Ammon's horn (tissue), 1 donor: ENCODE measurements at places on chromosomes 1 and 21.

DNA sequence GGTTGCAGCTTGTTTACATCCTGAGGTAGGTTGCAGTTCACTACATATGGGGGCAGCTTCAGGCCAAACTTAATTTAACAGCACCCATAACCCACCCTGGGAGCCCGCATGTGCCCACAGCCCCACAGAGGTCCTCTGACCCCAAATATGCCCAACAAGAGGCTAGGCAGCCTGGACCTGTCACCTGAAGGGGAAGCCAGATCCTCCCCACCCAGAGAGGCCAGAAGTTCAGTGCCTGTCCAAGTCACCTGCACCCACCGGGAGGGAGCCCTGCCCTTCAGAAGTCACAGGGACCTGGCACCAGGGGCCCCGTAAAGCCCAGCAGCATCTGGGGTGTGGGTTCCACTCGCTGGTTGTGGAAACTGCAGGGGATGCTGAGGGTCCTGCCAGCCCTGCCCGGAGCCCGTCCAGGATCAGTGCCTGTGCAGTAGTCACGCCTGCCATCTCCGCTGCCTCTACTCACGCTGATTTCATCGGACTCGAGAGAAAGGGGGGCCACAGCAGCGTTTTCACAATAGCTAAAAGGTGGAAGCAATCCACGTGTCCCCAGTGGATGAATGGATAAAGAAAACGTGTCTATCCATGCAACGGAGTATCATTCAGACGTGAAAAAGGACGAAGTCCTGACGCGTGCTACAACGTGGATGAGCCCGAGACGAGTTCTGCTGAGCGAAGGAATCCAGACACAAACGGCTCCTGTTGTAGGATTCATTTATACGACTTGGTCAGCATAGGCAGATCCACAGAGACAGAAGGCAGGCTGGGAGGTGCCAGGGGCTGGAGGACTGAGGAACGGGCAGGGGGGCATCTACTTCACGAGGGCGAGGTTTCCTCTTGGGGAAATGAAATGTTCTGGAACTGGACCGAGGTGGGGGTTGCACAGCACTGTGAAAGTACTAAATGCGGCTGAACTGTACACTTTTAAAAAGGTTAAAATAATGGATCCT lies 33.9 kb upstream of the COL6A2 start:
- DNase-seq, result no peak

DNA sequence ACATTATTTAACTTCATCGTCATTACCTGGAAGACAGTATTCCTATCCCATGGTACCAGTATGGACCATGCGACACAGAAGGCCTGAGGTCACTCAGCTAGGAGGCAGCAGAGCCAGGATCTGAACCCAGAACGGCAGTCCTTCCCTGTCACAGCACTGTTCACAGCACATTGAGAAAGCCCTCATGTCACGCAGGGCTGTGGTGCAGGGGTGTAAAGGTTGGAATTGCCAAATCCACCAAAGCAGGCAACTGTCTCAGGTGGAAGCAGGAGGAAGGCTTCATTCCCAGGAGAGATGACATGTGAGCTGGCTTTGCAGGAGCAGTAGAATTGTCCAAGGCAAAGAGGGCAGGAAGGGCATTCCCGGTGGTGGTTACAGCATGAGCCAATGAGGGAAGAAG lies 9.9 kb upstream of the TTC22 start:
- no peak for DNase-seq

GRCh38 chr1:147526501-147526900 lies 14.8 kb upstream of the BCL9 start:
- DNase-seq, result no peak

DNA sequence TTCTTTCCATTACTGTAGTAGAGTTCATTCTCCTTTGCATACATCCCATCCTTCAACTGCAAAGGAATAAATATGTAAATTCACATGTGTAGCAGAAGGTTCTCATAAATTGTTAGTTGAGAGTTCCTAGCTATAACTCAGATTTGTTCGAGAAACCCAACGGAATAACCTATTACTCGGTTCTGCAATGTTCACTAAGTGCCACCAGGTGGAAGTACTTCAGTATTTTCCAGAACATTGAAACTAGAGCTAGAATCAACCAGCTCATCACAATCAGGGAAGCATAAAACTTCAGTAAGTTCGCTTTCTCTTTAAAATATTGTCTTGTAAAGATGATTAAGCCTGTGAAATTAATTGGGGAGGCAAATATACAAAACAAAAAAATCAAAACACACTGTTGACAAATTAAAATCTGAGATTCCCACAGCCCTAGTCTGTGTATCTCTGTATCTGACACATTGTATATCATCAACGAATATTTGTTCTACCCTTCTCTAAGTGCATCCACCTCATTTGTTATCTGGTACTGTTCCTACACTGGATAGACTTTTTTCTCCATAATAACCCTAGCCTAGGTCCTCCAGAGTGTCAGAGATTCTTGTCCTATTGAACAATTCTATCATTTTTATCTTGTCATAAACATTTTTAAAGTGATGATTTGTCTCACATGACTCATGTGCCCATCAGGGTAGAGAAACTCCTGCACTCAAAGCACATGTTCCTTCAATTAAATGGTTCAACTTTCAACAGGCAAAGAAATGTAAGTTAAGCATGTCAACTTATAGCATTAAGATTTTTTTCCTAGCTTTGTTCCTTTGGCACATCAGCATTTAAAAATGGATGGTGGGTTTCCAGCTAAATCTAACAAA lies 31.9 kb downstream of the MROH9 start:
- peak; percentile 51 for DNase-seq

DNA sequence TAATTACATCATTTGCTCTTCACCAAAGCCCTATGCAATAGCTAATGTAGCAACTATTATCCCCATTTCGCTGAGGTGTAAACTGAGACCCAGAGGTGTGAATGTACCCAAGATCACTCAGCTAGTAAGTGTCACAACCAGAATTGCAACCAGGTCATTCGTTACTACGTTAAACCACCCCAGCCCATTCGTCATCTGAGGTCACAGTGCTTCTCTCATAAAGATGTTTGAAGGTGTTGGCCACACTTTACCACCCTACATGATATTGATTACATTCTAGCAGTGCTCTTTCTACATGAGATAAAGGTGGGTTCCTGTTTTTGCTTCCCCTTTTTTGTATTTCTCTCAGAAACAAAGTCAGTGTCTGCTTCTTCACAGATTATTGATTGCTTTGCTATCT lies 195.3 kb downstream of the ZBTB18 start:
- DNase-seq, result no peak
